Thyroid gland (tissue), 4 donors: ENCODE measurements at places on chromosomes 5 and 9. TPM values are rescaled to one million over a fixed set of nuclear protein-coding genes. Genes with fewer than 3 reads are reported as not detected.

DNA sequence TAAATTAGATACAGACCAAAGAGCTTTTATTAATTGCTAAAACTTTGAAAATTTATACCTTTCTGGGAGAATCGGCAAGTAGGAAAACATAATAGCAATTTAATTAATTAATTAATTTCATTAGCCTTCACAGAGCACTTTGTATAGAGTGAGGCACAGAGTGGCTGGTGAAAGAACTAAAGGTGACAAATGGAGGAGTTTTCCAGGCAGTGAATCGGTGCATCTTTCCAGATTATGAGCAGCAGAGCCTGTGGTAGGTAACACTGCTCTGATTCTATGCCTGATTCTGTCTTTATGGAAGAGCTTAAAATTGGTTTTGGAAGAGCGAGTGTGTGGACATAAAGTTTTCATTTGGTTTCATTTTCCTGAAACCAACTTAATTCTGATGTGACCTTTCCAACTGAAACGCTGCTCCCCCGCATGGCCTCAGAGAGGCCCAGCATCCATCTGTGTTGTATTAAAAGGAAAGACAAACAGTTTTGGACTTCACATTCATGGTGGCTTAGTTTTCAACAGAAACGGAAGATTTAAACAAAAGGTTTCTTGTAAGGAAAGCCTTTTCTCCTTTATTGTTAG, 188.9 kb upstream of the RPS23 start:
- H3K36me3 ChIP-seq = no peaks in the 10 kb centered on the region
- H3K4me1 ChIP-seq = no peaks in the 10 kb centered on the region
- H3K4me3 ChIP-seq = no peak overlapping the region
- DNase-seq = peak; percentile 4

GRCh38 chr5:116502616-116503015, 72.0 kb downstream of the SEMA6A start:
- peak; percentile 23 for DNase-seq
- no peaks in the 10 kb centered on the region for H3K36me3 ChIP-seq
- H3K4me3 ChIP-seq = no peak overlapping the region
- H3K27ac ChIP-seq = no peak overlapping the region
- peaks cover 6% of the 10 kb centered on the region for H3K4me1 ChIP-seq

DNA sequence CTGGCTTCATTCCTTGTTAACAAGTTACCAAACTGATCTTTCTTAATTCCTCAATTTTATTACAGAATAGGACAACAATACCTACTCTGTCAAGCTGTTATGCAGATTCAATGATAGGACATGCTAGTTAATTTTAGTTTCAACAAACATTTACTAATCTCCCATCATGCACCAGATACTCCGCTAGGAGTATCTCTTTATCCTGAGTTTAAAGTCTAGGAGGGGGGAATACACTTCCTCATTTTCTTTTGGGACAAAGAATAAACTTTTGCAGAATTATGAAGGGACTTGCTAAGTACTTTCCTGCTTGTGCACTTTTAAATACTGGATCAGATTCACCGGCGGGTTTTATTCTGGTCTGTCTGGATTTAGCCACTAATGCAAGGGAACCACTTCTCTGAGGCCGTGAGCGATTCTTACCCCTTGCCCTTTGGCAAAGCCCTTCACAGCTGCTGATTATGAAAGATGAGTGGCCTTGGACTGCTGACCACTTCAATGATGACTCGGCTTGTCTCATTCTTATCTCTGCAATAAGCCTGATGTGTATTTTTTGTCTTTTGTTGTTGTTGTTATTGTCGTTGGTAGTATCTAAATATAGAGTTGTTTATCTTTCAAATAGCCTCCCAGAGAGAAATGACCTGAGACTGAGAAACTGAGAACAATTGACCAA, 73.9 kb downstream of the RMI1 start:
- H3K4me1 ChIP-seq = no peaks in the 10 kb centered on the region
- H3K27me3 ChIP-seq = no peaks in the 10 kb centered on the region
- H3K4me3 ChIP-seq = no peak overlapping the region
- no peak for DNase-seq
- no peaks in the 10 kb centered on the region for H3K36me3 ChIP-seq

- no peak overlapping the region for H3K4me3 ChIP-seq
- peaks cover 8% of the 10 kb centered on the region for H3K4me1 ChIP-seq
- no peaks in the 10 kb centered on the region for H3K36me3 ChIP-seq
Measured at GRCh38 chr5:82018462-82018861, 46.6 kb downstream of the ATG10 start.

- H3K27ac ChIP-seq = no peak overlapping the region
- no peaks in the 10 kb centered on the region for H3K36me3 ChIP-seq
- H3K4me1 ChIP-seq = no peaks in the 10 kb centered on the region
Measured at GRCh38 chr9:116057371-116057770, 96.2 kb upstream of the PAPPA start.

CNTLN gene
- total RNA-seq = 16.1 TPM

- no peak for DNase-seq
- H3K27ac ChIP-seq = peak overlapping the region; percentile 28
- H3K4me1 ChIP-seq = peaks cover 52% of the 10 kb centered on the region
- H3K4me3 ChIP-seq = no peak overlapping the region
- H3K27me3 ChIP-seq = no peaks in the 10 kb centered on the region
Measured at GRCh38 chr5:38547257-38547656, 9.2 kb downstream of the LIFR start.

MSMP gene
- 0.67 TPM for total RNA-seq

CARD6 gene
- 23.7 TPM for total RNA-seq

IL13 gene
- total RNA-seq = not detected

STPG3 gene
- not detected for total RNA-seq

PCDHGB2 gene
- 6.4 TPM for total RNA-seq

DNA sequence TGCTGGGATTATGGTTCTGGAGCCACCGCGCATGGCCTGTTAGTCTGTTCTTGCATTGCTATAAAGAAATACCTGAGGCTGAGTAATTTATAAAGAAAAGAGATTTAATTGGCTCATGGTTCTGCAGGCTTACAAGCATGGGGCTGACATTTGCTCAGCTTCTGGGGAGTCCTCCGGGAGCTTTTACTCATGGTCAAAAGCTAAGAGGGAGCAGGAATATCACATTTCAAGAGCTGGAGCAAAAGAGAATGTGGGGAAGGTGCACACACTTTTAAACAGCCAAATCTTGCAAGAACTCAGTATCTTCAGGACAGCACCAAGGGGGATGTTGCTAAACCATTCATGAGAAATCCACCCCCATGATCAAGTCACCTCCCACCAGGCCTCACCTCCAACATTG, 12.1 kb downstream of the JAK2 start:
- H3K27me3 ChIP-seq = no peaks in the 10 kb centered on the region
- H3K4me1 ChIP-seq = no peaks in the 10 kb centered on the region
- no peak overlapping the region for H3K4me3 ChIP-seq
- no peak overlapping the region for H3K27ac ChIP-seq
- no peak for DNase-seq

PCDHGB6 gene
- 11.4 TPM for total RNA-seq

- no peaks in the 10 kb centered on the region for H3K4me1 ChIP-seq
- no peaks in the 10 kb centered on the region for H3K27me3 ChIP-seq
- DNase-seq = peak; percentile 10
- H3K4me3 ChIP-seq = no peak overlapping the region
Measured at GRCh38 chr5:109630093-109630492, 59.6 kb upstream of the MAN2A1 start.

KIAA0825 gene
- 12.5 TPM for total RNA-seq

CD14 gene
- total RNA-seq = 26.7 TPM

DNA sequence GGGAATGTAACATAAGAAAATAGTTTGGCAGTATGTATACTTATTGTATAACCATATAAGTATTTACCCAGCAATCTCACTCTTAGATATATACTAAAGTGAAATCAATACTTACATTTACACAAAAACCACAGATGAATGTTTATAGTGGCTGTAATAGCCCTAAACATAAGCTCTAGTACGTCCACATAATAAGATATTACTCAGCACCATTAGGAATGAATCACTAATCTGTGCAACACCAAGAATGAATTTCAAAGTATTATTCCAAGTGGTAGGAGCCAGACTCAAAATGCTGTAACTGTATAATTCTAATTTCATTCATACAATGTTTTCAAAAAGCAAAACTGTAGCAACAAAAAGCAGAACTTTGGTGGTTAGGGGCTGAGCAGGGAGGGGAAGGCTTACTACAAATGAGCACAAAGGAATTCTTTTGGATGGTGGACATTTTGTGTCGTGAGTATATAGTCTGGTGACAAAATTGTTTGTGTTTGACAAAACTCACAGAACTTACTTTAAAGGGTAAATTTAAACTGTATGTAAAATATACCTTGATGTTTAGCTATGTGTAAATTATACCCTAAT, 11.9 kb upstream of the C5orf46 start:
- H3K27me3 ChIP-seq = no peaks in the 10 kb centered on the region
- no peak overlapping the region for H3K27ac ChIP-seq
- H3K36me3 ChIP-seq = no peaks in the 10 kb centered on the region
- H3K4me1 ChIP-seq = no peaks in the 10 kb centered on the region

DNA sequence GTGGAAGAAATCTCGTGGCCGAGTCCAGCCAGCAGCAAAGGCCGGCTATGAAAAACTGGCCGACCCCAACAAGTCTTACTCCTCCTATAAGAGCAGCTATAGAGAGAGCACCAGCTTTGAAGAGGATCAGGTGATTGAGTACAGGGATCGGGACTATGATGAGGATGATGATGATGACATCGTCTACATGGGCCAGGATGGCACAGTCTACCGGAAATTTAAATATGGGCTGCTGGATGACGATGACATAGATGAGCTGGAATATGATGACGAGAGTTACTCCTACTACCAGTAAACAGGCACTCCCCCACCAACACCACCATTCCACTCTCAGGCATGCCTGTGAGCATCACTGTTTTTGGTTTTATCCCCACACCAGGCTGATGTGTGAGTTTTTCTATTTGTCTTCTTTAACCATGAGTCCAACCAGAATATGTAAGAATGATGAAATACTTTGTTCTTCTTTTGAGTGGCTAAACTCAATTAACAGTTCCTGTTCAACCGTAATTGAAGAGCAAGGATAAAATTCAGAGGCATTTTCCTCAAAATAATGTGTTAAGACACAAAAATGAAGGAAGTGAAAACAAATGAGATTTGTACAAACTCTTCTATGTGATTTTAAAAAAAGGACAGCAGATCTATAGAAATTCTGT, 35.5 kb downstream of the RFK start:
- no peaks in the 10 kb centered on the region for H3K27me3 ChIP-seq
- H3K36me3 ChIP-seq = no peaks in the 10 kb centered on the region
- no peaks in the 10 kb centered on the region for H3K4me1 ChIP-seq
- H3K4me3 ChIP-seq = no peak overlapping the region
- DNase-seq = no peak
- no peak overlapping the region for H3K27ac ChIP-seq

DNA sequence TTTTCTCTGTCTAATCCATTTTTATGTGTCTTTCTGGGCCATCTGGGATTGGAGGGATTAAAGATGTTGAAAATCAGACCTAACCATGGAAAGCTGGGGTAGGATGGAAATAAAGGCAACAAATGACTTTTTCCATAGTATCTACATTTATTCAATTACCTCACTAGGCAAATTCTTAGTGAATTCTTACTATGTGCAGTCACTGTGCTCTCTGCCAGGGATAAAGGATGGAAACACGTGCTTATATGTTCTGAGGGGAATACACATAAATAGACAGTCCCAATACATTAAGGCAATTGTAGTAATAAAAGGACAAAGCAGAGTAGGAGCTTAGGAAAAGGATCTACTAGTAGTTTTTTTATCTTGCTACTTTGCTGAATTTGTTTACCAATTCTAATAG, 214.2 kb downstream of the PRR16 start:
- H3K36me3 ChIP-seq = no peaks in the 10 kb centered on the region
- H3K27ac ChIP-seq = no peak overlapping the region
- H3K4me3 ChIP-seq = no peak overlapping the region
- H3K27me3 ChIP-seq = no peaks in the 10 kb centered on the region
- H3K4me1 ChIP-seq = no peaks in the 10 kb centered on the region
- no peak for DNase-seq

DNA sequence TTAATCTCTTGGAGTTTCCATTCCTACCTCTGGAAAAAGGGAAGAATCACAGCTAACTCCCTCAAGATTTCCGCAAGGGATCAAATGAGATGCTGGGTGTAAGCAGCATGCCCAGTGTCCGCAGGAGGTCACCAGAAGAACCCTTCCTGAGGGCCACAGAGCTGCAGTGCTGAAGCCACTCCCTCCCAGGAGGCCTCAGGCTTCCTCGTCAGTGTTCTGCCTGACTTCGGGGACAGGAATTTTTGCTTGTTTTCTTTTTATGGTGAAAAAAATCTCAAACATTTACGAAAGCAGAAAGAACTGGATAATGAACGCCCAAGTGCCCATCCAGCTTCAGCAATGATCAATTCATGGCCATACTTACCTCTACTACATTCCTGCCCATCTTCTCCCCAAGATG, 183.0 kb downstream of the CDK5RAP2 start:
- H3K36me3 ChIP-seq = peaks cover 55% of the 10 kb centered on the region
- no peak for DNase-seq
- H3K4me1 ChIP-seq = no peaks in the 10 kb centered on the region
- H3K4me3 ChIP-seq = no peak overlapping the region
- H3K27ac ChIP-seq = no peak overlapping the region
- H3K27me3 ChIP-seq = no peaks in the 10 kb centered on the region

- peaks cover 21% of the 10 kb centered on the region for H3K36me3 ChIP-seq
- H3K27ac ChIP-seq = no peak overlapping the region
- H3K4me1 ChIP-seq = peaks cover 74% of the 10 kb centered on the region
- H3K27me3 ChIP-seq = no peaks in the 10 kb centered on the region
- no peak for DNase-seq
Measured at GRCh38 chr9:134416385-134417015, 90.2 kb downstream of the RXRA start.

SMIM33 gene
- total RNA-seq = not detected

GRCh38 chr9:69412741-69413150, 87.7 kb downstream of the ENTREP1 start:
- H3K27ac ChIP-seq = no peak overlapping the region
- DNase-seq = peak; percentile 78
- no peaks in the 10 kb centered on the region for H3K36me3 ChIP-seq
- no peaks in the 10 kb centered on the region for H3K27me3 ChIP-seq
- no peak overlapping the region for H3K4me3 ChIP-seq

GRCh38 chr9:75866273-75866871, 24.1 kb upstream of the PCSK5 start:
- H3K27ac ChIP-seq = no peak overlapping the region
- no peaks in the 10 kb centered on the region for H3K27me3 ChIP-seq
- H3K36me3 ChIP-seq = no peaks in the 10 kb centered on the region
- H3K4me1 ChIP-seq = no peaks in the 10 kb centered on the region

DNA sequence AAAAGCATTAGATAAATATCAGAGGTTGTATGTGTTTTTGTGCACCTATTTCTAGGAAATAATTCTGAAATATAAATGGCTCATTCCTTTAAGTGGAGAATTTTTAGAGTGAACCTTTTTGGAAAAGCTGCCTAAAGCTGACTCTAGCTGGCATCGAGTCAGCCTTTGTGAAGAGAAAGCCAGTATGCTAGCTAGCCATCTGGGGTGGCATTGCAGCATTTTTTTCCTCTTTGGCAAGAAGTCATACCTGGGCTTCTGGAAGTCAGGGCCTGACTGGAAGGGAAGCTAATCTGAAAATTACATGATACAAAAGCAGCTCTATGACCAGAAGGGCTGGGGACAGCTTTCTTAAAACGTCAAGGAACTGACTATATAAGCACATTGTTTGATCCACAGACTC, 19.7 kb downstream of the ANP32B start:
- H3K4me1 ChIP-seq = peaks cover 17% of the 10 kb centered on the region
- peak overlapping the region; percentile 4 for H3K27ac ChIP-seq
- H3K27me3 ChIP-seq = no peaks in the 10 kb centered on the region

ADAMTS2 gene
- total RNA-seq = 16.2 TPM

SHISAL2B gene
- total RNA-seq = not detected
